ENCODE measurements at places on chromosomes 1 and 21.

- DNase-seq, result no peak
These were observed 55.8 kb downstream of the YARS1 start for GRCh38 chr1:32761253-32761877.

GRCh38 chr1:93237021-93237420, 56.5 kb downstream of the CCDC18 start:
- DNase-seq, result no peak

GRCh38 chr1:119606394-119606793, 41.7 kb downstream of the ZNF697 start:
- no peak for DNase-seq

- no peak for DNase-seq
These were observed 16.6 kb downstream of the ADARB1 start for GRCh38 chr21:45090966-45091365.

DNA sequence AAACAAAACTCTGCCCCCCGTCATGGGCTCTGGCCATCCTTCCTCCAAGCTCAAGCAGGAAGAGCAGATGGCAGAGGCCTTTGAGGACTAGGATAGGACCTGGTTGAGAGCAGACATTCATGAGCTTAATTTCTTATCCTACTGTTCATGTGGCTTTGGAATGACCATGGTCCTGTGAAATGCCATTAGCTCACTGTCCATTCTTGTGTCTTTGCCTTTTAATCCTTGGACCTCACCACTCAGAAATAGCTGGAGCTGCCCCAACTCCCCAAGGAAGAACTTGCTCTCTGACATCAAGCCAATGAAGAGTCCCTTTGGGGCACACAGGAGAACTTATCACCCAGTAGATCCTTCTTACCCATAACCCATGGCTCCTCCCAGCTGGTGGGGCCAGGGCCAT, 11.6 kb upstream of the FAM20B start:
- DNase-seq, result no peak

DNA sequence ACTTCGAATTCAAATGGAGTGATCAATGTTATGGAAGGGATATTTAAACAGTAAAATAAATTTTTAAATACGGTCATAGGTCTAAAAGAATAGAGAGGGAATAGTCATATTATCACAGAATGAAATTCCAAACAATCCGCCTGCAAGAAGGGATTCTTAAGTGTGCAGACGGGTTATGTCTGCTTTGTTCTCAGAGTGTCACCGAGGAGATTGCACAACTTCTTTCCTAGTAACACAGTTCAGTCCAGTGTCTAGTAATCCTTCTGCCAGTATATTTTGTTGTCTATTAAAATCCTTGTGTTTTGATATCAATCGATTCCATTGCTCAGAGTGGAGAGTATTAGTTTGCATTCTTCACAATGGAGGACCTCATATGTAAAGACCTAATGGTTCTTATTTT, 48.4 kb downstream of the LRRC53 start:
- no peak for DNase-seq

DNA sequence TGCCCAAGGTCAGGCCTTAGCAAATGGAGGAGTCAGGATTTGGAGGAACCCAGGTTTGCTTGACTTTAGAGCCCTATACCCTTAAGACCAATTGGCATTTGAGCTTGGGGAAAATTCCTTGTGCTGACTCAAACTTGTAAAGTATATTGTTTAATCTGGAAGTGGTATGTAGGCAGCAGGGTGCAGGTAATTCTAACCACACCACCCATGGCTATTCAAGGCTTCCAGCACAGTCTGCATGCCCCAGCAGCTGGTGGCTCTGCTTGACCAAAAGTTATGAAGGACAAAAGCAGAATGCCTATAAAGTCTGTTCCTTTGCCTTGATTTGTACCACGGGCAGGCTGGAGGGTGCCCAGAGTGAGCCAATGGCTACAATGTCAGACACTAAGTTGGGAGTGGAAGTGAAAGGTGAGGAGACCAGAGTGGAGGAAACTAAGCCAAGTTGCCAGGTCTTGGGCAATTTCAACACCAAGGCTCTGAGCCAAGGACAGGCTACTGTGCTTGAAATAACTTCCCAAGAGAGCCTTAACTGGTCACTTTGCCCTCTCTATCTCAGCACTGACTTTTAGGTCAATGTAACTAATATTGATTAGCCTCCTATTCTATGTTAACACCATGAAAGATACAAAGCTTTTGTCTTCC, 4.7 kb upstream of the G0S2 start:
- DNase-seq, result no peak

- DNase-seq, result no peak
These were observed 73.0 kb downstream of the SWT1 start for GRCh38 chr1:185229981-185230380.

- DNase-seq, result no peak
These were observed 49.1 kb upstream of the SCMH1 start for GRCh38 chr1:41291195-41291594.

DNA sequence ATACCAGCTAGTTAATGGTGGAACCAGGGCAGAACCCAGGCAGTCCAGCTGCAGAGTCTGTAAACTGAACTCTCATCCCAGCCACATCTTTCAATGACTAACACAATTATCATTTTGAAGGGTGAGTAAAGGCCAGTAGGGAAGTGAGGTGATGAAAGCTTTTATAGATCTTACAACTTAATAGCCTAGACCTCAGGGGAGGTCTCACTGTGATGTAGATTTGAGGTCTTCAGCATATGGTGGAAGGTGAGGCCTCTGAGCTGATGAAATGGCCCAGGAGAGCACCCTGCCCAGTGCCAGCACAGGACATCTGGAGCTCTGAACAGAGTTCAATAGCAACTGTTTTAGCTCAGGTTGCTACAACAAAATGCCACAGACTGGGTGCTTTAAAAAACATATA, 44.8 kb upstream of the POU2F1 start:
- DNase-seq, result no peak

Data from amygdala (tissue), 56 donors.